ENCODE measurements at places on chromosomes 7 and 10.

DNA sequence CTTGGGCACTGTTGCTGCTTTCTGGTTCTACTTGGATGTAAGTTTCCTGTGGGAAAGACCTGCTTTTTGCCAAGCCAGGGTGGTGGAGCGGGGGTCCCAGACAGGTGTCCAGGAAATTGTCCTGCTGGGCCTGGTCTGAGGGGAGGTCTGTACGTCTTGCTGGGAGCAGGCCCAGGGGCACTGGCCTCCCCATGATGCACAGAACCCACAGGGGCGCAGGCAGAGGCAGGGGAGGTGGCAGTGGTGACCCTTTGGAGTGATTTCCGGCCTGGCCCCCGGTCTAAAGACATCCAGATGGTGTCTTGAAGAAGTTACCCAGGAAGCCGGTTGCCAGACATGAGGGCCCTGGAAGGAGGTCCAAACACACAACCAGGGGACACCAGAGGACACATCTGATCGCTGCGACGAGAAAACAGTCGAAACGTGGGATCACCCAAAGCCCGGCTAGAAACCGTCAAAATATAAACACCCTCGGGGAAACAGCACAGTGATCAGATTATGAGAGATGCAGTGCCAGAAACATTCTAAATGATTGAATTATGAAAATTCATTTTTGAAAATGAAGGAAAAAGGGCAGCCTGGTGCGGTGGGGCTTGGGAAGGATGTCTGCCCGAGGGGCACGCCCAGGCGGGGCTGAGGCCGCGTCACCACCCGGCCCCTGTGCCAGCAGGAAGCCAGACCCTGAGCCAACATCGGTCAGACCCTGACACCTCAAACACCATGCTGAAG, 59.6 kb downstream of the TMEM270 start:
- no peak for DNase-seq

- peak; percentile 90 for DNase-seq
Observed at GRCh38 chr7:129780257-129780973, 168.9 kb downstream of the NRF1 start.

GRCh38 chr10:287026-287709, 151.9 kb downstream of the ZMYND11 start:
- no peak for DNase-seq

DNA sequence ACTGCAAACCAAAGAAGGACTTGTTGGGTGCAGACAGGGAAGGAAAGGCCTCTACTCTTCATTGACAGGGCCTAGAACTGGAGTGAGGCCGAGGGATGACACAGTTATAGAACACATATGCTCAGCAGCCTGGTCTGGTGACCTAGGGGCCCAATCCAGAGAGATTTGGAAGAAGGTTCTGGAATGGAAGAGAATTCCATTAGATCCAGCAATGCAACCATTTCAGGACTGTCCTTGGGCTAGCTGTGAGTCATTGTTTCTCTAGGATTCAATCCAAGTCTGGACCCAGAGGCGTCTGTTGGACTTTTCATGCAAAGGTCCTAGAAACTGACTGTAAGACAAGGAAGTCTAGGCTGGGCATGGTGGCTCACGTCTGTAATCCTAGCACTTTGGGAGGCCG, 59.2 kb downstream of the WIPF3 start:
- peak; percentile 42 for DNase-seq

DNA sequence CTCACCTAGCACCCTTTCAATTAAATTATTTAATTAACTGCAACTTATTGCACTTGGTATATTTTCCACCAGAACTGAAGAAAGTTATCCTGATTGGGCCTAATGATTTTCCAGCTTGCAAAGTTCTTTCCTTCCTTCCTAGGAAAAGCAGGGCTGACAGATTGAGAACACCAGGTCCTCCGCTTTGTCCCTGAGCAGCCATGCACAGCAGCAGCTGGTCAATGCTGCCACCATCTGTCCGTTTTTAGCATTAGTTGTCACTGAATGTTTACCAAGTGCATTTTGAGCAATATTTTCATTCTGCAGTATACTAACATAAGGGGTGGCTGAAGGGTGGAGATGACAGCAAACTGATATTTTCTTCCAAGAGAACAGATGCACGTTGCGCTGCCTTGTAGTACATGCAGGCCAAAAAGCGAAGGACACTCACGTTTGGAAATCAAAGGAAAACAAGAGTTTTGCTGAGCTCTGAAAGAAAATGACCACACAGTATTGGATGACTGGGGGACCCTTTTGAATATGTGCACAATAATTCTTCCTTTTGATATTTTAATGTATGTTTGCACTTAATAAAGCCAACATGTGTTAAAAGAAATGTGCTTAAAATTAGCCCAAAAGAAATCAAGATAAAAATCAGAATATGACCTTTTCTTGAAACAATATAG, 248.8 kb upstream of the PTN start:
- peak; percentile 54 for DNase-seq

DNA sequence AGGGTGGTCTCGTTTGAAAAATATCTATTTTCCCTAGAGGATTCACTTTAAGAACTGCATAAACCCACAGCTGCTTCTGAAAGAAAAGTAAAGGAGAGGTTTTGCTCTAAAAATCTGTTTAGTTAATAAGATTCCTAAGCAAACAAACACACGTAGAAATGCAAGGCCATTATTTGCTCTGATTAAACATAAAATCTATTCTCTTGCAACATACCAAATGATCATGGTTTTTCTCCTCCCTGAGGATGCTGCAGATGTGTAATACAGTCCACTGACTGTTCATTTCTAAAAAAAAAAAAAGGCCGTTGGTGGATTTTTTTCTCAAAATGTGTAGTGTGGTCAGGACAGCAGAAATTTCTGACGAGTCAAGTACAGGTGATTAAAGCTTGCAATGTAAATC, 98.6 kb downstream of the BUB3 start:
- DNase-seq = no peak

DNA sequence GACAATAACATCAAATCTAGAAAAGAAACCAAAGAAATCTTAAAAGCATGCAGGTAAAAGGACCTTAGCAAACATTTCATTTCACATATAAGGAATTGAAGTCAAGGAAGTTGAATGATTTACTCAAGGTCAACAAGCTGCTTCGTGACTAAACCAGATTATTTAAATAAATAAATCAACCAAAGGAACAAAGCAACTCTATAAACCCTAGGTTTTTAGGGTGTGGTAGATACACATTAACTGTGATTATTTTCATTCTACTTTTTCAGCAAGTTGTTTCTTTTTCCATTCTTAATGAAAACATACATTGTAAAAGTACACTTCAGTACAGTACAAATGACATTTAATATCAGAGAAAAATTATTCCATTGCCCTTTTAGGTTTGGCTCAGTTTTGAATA, 382.0 kb upstream of the STEAP1 start:
- no peak for DNase-seq

- peak; percentile 2 for DNase-seq
Observed at GRCh38 chr7:3146571-3147226, 103.0 kb upstream of the CARD11 start.

- no peak for DNase-seq
Observed at GRCh38 chr10:30437031-30437841, 3.3 kb downstream of the MAP3K8 start.

- DNase-seq = no peak
Observed at GRCh38 chr7:69892790-69893189, 294.5 kb downstream of the AUTS2 start.

GRCh38 chr7:51067258-51067657, 249.4 kb downstream of the COBL start:
- DNase-seq = no peak

DNA sequence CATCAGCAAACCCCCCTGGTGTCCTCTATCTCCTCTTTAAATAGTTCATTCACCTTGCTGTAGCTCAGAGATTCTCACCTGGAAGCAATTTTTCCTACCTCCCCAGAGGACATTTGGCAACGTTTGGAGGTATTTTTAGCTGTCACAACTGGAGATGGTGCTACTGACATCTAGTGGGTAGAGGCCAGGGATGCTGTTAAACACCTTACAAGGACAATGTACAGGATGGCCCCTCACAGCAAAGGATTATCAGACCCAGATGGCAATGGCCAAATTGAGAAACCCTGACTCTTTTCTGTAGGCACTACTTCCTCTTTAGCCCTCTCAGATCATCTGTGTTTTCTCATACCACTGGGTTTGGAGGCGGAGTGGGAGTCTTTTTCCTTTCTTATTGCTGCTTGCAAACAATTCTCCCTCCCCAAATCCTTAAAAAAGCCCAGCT, 13.2 kb upstream of the TRA2A start:
- DNase-seq = peak; percentile 39

DNA sequence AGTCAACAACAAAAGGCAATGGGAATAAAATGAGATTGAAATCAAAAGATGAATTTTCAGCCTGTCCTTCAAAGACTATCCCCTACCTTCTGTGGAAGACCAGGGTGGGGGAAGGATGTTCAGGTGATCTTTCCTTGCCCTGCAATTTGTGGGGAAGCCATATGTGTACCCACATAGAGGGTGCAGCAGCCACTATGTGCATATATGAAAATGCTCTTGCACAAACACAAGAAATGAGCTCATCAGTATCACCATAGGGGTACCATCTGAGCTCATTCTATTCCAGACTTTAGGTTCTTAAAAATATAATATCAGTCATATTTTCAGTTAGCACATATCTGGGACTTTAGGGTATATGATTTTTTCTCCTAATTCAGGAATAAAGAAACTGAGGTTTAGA, 17.7 kb downstream of the GIMAP5 start:
- no peak for DNase-seq

DNA sequence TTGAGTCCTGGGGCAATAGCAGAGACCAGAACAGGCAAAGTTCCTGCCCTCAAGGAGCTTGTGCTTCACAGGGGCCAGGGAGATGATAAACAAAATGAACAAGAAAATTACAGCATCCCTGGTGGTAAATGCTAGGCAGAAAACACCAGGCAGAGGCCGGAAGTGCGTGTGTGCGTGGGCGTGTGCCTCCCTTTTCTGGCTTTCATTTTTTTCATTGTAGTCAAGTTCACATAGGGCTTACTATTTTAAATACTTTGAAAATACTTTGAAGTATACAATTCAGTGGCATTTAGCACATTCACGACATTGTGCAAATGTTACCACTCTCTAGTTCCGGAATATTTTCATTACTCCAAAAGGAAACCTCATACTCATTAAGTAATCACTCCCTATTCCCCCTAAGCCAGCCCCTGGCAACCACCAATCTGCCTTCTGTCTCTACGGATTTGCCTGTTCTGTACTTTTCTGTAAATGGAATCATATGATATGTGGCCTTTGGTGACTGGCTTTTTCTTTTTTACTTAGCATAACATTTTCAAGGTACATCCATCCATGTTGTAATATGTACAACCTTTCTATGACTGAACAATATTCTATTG, 88.1 kb upstream of the PDCD4 start:
- DNase-seq = no peak

- no peak for DNase-seq
Observed at GRCh38 chr7:112383671-112384417, 66.4 kb upstream of the IFRD1 start.

- DNase-seq = no peak
Observed at GRCh38 chr7:47413526-47414341, 168.2 kb downstream of the TNS3 start.

DNA sequence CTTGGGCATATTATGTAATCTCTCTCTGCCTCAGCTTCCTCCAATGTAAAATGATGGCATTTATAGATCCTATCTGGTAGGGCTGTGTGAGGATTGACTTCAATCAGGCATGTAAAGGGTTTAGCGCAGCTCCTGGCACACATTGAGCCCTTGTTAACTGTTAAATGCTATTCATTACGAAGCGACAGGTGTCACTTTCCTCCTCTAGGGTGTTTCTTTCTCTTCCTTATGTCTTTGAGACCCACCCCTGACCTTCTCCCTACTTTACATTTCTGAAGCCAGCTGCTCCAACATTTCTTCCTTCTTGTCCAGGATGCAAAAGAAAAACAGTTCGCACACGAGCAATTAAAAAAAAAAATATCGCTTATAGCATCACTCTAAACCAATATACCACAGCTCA, 5.7 kb upstream of the R3HCC1L start:
- DNase-seq = no peak

GRCh38 chr7:101218236-101219125, 516 bp downstream of the ZNHIT1 start:
- no peak for DNase-seq

DNA sequence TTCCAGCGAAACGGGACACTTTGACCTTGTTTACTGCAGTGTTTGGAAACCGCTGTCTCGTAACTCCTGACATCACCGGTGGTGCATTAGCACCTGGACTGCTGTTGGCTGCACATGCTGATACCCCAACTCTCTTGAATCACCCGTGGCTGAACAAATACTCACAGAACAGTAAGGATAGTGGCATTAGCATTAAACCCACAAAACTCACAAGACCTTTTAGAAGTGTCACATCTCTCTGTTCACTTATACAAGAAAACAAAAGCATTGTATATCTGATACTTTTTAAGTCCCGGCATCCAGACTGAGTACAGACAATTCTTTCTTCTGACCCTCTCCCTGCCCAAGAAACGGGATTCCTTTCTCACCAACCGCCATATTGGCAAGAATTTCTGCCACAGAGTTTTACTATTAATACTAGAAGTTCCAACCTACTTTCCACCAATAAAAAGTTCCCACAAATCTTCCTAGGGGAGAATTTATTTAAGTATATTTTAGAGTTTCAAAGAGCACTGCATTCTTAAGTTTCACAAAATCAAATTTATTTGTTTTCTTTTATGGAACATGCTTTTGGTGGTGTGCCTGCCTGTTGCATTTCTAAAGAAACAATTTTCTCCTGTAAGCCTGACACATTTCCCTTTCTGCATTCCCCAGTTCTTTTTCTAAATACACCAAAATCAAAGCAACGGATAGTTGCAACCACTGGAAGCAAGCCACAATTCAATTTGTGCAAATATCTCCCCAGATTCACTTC, 208.4 kb upstream of the KLF14 start:
- peak; percentile 78 for DNase-seq

GRCh38 chr10:131424053-131424452, 112.5 kb upstream of the TCERG1L start:
- DNase-seq = no peak

DNA sequence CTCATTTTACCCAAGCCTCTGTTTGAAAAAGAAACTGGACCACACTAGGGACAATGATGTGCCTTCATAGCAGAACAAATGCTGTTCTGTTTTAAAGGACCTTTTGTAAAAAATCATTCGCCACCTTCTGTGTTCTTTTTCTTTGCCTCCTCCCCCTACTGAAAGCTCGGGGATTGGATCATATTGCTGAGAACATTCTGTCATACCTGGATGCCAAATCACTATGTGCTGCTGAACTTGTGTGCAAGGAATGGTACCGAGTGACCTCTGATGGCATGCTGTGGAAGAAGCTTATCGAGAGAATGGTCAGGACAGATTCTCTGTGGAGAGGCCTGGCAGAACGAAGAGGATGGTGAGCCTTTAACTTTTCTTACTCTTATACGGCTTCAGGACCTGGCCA, 62.2 kb downstream of the POLL start:
- DNase-seq = no peak
